ENCODE measurements at places on chromosomes 11 and 22.

GRCh38 chr11:119684361-119685110 lies 44.5 kb downstream of the NECTIN1 start:
- DNase-seq, result peak; percentile 79

DNA sequence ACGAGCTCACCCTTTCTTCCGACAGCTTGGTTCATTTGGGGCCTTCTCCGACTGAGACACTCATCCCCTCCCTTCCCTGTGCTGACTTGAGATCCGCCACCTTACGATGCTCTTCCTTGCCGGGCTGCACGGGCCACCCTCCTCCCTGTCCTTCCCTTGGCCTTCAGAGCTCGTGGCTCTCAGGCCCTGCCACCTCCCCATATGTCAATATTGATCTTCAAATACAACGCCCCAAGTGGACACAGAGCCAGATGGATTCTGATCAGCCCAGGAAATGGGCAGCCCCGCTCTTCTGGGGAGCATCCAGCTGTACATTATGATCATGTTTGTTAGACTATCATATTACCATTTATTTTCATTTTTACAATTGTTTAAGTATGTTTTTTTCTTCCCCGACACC lies 812.8 kb downstream of the TBC1D22A start:
- DNase-seq, result no peak

DNA sequence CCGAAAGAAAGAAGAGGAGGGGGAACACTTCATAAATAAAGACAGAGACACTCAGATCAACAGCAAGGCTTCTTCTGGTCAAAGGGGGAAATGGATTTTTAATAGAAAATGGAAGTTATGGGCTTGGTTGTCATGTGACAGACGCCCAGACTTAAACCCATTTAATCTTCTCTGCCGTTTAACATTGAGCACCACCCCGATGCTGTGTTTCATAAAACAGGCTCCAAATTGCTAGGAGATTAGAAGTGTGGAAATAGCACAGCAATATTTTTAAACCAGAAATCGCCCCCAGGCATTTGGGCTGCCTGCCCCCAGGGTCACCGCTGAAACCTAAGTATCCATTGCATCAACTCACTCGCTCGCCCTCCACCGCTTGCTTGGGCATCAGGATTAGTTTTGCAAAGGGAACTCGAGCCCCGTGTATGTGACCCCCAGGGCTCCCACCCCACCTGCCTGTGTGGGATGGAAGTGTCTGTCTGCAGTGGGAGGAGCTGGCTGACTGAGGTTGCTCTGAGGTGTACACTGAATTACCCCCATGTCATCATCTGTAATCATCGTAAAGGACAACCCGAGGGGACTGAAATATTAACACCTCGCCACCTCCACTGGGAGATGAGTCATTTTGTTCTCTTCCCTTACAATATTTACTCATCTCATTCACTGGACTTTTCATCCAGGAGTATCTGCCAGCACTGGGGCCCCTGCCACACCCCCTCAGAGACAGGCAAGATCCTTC lies 10.7 kb downstream of the DSCAML1 start:
- no peak for DNase-seq

GRCh38 chr11:62747475-62748160 lies 6.3 kb downstream of the ZBTB3 start:
- no peak for DNase-seq

DNA sequence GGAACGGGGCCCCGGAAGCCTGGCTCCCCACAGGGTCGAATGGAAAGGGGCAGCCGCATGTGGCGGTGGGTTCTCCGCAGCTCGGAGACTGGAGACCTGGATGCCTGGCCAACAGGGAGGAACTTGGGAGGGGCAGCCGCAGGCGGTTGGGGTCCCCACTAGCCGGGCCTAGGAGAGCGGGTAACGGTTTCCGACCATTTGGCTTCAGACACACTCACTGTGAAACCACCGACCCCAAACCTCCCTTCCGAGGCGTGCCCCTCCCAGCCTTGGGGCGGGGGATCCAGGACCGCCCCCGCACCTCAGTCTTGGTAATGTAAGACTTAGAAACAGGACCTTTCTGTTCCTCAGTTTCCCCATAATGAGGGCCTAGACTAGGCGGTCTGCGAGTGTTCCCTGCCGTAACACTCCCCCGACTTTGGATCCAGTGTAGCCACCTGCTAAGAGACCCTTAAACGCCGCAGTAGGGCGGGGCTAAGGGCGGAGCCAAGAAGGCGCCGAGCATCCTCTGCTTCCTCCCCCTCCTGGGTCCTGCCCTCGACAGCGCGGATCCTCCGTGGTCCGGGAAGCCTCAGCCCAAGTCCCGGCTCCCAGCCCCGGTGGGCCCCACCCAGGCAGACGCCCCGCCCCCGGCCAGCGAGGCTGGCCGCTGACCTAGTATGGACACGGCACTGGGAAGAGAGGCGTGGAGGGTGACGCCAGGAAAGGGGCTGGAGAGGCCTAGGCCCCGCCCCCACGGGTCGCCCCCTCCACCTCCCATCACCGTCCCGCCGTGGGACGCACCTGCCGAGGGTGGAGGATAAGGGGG lies 1.8 kb upstream of the RASGRP2 start:
- DNase-seq, result peak; percentile 72

DNA sequence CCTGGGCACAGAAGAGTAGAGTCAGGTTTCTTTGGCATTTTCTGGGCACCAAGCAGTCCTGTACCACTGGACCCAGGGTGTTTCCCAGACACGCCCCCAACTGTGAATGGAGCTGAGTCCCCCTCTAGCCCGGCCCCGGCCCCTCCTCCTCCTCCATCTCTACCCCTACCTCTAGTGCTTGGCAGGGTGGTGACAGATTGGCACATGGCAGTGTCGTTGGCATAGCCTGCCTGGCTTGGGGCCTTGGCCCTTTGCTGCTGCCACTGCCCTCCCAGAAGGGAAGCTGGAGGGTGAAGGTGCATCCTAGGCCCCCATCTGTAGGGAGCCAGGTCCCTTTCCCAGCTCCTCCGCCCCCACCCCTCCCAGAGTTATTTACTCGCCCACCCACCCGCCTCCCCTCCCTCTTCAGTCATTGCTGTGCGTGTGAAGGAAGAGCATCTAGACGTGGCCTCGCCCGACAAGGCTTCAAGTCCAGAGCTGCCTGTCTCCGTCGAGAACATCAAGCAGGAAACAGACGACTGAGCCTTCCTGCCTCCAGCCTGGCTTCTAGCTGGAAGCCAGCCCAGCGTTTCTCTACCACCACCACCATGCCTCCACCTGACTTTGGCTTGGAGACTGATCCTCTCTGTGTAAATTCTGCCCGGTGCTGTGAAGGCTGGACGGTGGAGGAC lies 10.9 kb downstream of the CHADL start:
- no peak for DNase-seq

DNA sequence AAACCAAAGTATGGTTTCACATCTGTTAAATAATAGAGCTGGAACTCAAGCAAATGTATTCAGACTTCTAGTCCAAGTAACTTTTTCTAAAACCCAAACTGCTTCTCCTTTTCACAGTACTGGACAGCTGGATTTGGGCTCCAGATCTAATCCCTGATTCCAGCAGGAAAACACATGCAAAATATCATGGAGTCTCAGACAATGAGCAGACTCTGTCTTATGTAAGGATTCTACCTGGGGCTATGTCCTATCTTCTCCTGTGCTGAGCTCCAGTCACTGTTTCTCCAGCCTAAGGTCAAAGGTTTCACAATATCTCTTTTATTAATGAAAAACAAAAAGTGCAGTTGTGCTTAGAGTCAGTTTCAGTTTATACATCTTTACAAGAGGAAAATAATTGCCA lies 83.2 kb upstream of the EED start:
- no peak for DNase-seq

DNA sequence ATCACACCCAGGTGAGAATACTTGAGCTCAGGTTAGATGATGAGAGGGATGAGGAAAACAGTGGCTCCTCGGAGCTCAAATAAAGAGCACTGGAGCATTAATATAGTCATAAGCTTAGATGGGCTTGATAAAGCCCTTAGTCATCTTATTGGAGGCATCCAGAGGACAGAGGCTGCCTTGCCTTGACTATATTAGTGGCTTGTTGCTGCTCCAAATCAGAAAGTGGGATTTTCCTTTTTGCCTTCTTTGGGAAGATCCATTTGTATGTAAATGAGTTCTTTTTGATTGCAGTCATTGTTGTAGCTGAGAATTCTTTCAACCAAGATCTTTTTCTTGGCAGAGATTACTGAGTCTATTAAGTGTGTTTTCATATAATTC lies 18.9 kb downstream of the ADM start:
- DNase-seq, result no peak

DNA sequence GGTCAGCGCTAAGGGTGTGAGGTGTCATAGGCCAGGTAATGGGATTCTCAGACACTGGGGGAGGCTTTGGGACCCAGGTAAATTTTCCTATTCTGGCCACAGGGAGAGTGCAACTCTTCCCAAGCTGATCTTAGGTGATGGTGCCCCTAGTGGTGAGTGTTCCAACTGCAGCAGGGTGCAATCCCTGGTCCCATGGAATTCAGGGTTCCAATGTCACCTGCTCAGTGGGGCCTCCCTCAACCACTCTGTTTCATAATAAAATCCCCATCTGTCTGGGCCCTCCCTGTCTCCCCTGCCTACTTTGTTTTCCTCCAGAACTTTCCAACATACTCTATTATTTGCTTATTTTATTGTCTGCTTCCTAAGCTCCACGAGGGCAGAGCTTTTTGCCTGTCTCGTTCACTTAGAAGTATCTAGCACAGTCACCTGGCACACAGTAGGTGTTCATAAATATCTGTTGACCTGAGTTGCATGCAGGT lies 2.9 kb upstream of the SGSM1 start:
- peak; percentile 89 for DNase-seq

- no peak for DNase-seq
Measured at GRCh38 chr11:61921446-61921845, 4.1 kb upstream of the RAB3IL1 start.

DNA sequence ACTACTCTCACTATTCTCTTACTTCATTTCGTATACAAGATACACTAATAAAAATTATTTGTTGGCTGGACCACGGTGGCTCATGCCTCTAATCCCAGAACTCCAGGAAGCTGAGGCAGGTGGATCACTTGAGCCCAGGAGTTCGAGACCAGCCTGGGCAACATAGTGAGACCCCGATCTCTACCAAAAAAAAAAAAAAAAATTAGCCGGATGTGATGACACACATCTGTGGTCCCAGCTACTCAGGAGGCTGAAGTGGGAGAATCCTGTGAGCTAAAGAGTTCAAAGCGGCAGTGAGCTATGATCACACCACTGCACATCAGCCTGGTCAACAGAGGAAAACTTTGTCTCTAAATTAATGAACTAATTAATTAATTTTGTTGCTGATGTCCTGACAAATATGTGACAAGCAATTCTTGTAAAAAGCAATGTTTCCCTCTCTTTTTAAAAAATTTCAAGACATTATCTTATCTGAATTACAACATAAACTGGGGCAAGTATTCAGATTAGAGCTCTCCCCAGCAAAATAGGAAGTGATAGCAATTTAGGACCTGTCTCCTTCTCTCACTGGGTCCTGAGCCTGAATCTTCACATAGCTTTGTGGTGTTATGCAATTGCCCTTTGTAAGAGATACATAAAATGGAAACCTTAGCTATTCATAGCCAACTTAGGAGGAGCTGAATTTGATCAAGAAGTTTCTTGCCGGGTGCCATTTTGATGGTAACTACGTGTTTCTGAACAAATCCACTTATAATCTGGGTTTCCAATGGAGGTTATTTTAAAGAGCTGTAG lies 17.6 kb upstream of the TMA7B start:
- no peak for DNase-seq

DNA sequence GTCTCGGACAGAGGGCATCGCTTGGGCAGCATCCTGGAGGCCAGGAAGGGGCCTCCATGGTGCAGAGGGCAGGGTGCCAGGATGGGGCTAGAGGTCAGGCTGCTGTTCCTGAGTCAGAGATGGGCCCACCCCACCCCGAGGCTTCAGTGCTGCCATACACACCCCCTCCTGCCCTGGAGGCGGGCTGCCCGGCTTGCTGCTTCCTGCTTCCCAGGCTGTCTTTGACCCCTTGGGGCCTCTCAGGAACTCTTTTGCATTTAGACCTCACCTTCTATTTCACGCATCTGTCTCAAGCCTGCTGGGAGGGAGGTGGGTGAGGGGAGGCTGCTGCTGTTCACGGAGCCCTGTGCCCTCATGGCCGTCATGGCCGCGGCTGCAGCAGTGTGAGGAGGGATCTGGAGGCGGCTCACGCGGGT lies 6.6 kb upstream of the GRAMD4 start:
- no peak for DNase-seq

GRCh38 chr22:33829546-33830280 lies 90.6 kb downstream of the LARGE1 start:
- peak; percentile 29 for DNase-seq

DNA sequence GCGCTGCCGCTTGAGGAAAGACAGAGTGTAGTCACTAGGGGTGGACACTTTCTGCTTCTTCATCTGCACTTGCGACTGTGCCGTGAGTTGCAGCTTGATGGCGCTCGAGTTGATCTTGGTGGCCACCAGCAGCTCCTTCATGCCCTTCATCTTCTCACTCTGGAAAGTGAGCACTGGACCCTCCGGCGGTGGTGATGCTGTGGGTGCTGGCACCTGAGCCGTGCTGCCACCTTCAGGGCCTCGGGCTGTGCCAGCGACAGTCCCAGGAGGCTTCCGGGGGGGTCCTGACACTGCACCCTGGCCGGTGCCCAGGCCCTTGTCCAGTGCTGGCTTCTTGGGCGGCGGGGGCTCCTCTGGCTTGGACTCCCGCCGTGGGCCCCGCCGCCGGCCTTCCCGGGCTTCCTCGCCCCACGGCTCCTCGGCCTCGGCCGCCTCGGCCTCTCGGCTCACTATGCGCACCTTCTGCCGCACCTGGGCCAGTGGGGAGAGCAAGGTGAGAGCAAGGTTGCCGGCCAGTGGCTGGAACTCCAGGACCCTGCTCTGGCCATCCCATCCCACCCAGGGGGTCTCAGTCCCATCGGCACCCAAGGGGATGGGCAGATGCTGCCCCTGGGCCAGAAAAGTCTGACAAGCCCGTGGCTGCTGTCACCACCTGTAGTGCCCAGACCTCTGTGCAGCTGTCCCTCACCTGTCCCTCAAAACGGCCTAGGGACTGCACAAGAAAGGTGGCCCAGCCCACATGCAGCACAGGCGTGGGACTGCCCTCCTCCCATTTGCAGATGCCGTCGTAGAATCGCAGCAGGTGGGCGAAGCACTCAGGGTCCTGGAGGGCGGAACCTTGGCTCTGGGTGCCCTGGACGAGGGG lies 1.6 kb upstream of the MAP4K2 start:
- DNase-seq, result peak; percentile 37

DNA sequence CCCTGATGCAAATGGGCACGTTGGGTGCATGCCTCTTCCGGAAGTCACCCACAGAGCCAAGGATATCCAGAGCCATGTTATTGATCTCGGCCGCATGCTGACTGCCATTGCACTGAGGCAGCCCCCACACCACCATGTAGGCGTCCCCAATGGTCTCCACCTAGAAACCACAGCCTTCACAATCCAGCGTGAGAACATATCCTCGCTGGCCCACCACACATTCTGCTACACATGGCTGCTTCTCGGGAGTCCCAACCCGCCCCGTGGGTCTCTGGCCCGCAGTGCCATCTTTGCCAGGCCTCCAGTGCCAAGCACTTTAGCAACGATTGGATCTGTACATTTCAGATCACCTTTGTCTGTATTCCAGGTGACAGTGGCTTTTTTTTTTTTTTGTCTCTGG lies 26.2 kb upstream of the LRRC32 start:
- DNase-seq, result no peak
